ENCODE measurements at places on chromosomes 3 and 15.

DNA sequence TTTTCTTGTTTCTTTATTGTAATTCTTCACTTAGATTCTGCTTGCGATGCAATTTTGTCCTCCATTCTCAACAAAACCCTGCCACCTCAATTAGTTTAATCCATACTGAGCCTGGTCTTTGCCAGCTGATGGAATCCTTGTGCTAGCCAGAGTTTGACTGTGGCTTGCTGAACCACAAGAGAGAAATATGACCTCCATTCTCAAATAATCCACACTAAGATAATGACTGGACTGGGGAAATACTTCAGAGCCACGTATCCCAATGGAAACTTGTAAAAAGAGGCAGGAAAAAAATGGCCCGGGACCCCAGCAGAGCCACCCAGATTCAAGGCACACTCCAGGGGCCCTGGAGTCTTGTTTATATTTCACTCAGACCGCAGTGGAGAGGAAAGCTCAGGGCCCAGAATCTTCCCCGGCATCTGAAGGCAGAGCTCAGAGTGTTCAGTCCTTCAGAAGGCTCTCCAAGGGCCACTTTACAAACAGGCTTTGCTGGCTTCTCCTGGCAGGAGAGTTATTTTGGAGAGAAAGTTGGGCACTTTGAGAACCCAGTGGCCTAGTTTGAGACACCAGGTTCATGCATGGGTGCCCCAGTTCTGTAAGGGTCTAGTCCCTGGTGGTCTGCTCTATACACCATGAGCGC lies 62.7 kb downstream of the SSUH2 start:
- no peak for DNase-seq

- peak; percentile 81 for DNase-seq
Observed at GRCh38 chr15:74228723-74229081, 7.4 kb upstream of the CCDC33 start.

DNA sequence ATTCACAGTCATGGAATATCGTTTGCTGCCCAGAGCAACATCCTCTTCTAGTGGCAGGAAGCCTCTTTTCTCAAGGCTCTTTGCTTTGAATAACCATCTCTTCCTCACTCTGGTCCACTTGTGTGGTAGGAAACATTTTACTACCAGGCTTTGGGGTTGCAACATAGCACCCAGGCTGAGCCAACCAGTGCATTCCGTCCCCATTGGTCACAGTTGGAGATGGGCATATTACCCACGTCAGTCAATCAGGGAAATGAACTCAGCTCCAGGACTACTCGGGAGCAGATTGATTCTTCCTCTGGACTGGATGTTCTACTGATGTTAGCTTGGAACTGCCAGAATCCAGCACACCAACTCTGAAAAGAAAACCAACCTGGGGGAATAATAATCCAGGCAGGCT lies 4.2 kb upstream of the PEX5L start:
- no peak for DNase-seq

DNA sequence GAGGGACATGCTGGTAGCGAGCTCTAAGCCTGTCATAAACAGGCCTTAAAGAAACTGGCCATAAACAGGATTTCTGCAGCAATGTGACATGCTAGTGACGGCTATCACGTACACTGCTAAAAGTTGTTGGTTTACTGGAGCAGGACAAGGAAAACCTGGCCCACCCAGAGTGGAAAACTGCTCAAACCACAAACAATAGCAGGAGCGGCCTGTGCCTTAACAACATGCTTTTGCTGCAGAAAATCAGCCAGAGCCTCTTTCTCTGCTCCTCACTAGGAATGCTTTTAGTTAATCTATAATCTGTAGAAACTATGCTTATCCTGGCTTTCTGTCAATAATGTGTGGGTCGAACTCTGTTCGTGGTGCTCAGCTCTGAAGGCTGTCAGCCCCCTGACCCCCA lies 202.9 kb upstream of the UBE3A start:
- DNase-seq, result peak; percentile 58

GRCh38 chr15:101207867-101208288 lies 44.0 kb downstream of the CHSY1 start:
- DNase-seq, result no peak

GRCh38 chr3:48934333-48934991 lies 15.8 kb downstream of the ARIH2 start:
- DNase-seq, result no peak

DNA sequence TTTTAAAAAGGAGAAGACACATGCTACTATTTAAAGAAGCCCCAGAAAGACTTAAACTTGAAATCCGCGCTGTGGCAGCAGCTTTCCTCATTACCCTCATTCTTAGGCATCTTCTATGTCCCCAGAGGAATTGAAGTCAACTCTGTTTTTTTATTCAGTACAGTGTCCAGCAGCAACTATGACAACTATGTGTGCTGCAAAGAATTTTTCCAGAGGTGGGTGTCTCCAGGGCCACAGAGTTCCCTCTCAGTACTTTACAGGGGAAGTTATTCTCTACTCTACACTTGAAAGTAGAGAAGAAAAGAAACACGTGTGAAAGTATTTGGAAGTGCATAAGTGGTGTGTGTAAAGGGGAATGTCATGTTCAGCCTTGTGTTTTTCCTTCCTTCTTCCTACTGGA lies 32.0 kb downstream of the GATM start:
- no peak for DNase-seq

DNA sequence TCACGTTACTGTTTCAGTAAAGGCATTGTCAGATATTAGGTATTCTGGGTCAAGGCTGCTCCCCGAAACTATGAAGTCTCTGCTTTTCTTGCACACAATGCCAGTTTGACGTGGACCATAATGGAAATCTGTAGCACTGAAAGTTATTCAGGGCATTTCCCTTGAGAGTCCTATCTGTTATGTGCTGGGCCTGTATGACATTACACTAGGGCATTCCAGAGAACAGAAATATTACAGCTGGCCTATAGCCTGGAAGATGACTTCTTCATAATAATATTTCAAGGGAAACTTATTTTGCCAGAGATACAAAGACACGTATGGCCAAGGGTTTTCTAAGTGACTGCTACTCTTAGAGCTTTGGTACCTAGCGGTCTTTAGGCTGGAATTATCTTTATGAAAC lies 613.6 kb upstream of the CBLB start:
- no peak for DNase-seq

GRCh38 chr3:4785551-4785950 lies 193.7 kb upstream of the BHLHE40 start:
- DNase-seq, result no peak
